ELF-1 (cell line): ENCODE measurements at places on chromosomes 5 and 9.

- no peak for DNase-seq
These were observed 39.6 kb downstream of the WNK2 start for GRCh38 chr9:93223260-93224180.

GRCh38 chr9:124054582-124055227, 43.1 kb downstream of the LHX2 start:
- DNase-seq, result peak; percentile 30

- no peak for DNase-seq
These were observed 46.7 kb downstream of the PRRC1 start for GRCh38 chr5:127564002-127564769.

DNA sequence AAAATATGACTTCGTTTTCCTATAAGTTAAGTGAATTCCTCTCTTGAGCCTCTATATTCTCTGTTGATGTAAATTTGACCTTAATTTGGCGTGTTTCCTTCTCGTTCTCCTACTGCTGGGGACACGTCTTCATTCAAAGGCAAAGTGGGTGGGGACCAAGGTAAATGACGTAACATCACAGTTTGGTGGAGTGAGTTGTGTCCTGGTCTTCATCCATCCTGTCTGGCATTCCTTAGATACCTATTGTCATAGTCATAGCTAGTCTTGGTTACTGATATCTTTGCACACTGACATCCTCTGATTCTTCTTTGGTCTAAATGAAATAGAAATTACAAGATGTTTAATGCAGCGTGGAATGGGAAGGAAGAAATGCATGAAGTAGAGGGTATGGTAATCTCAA, 108.5 kb downstream of the NNT start:
- DNase-seq, result peak; percentile 51

DNA sequence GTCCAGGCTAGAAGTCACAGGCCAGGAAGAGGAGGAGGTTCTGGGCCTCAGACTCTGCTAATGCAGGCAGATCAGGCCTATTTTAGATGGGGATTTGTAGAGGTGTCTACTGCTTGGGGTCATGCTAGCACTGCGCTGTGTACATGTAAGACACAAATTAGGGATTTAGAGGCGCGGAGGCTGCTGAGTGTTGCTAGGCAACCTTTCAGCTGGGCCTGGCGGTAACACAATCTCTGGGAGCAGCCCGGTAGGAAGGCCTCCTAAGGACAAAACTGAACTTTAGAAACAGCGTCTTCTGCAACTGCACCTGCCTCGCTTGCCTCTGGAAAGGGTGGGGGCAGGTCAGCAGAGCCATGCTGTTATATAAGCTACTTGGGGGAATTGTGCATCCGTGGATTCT, 147.9 kb downstream of the MACROH2A1 start:
- DNase-seq, result peak; percentile 1

GRCh38 chr5:68049053-68049713, 166.4 kb upstream of the PIK3R1 start:
- no peak for DNase-seq

DNA sequence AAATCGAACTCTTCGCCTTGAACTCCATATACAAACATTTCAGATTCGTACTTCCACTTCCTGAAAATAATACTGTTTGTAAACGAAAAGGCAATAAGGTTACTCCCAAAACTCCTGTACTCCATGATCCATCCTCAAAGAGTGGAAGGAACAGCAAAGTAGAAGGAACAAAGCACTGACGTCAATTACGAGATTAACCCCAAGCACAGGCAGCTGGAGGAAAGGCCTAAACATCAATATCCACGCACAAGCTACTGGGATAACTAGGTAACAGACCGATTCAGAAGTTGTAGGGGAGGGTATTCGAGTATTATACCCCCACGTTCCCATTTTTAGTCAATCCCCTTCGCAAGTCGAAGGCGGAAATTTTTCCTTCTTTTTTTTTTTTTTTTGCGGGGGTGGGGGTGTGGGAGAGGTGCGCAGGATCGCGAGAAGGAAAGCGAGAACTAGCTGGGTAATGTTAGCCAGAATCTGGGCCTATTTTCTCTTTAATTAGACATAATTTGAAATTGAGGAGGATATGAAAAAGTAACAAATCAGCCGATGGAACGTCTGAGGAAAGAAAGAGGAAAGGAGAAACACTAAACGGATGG, 909 bp downstream of the AFF4 start:
- DNase-seq, result peak; percentile 76

DNA sequence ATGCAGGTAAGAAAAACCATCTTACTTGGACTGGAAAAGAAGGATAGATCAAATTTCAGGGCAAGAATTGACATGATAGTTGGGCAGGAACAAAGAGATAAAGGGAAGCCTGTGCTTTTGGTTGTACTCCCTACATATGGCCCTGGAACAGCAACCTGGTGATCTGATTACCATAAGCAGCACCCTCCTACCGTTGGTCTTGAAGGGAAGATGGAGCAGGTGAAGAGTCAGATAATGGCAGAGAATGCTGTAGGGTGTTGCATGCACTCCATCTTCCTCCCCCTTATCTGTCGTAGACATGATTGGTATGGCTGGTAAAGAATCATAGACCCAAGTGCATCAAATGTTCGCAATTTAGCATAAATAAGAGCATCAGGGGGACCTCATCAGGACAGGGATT, 4.7 kb downstream of the IRGM start:
- no peak for DNase-seq

GRCh38 chr5:154583671-154584177, 105.7 kb upstream of the HAND1 start:
- DNase-seq, result peak; percentile 91

- DNase-seq, result no peak
These were observed 25.4 kb downstream of the CTNND2 start for GRCh38 chr5:11878814-11879213.

DNA sequence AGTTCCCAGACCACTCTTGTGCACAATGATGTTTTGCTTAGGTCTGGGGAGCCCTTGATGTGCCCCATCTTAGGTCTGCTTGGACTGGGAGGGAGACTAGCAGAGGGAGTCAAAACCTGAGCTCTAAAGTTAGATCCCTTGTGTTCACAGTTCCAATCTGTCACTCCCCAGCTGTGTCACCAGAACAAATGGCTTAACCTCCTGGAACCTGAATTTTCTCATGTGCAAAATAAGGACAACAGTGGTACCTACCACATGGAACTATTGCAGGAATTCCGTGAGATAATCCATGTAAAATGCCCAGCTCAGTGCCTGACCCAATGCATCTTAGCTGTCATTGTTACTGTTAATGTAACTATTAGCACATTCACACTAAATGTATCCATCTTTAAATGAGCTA, 45.5 kb downstream of the GALNT10 start:
- DNase-seq, result no peak

- no peak for DNase-seq
These were observed 20.4 kb downstream of the TENT4A start for GRCh38 chr5:6733411-6734242.

GRCh38 chr9:35000535-35001284, 11.2 kb downstream of the DNAJB5 start:
- peak; percentile 35 for DNase-seq

DNA sequence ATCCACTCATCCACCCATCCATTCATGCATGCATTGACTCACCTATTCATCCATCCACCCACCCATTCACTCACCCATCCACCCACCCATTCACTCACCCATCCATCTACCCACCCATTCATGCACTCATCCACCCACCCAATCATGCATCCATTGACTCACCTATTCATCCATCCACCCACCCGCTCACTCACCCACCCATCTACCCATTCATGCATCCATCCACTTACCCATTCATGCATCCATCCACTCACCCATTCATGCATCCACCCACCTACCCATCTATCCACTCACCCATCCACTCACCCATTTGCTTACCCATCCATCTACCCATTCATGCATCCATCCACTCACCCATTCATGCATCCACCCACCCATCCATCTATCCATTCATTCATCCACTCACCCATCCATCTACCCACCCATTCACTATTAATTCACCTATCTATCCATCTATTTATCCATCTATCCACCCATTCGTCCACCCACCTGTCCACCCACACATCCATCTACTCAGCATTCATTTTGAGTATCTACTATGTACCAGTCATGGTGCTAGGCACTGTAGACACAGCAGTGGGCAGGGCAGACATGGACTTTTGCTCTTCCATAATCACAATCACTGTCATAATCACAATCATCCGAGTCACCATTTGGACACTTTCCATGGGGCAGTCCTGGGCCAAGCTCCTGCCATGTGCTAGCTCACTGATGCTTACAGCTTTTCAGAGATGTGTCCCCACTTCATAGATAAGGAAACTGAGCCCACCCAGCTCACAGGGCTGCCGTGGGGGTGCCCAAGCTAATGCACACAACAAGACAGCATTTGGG, 34.4 kb downstream of the HMCN2 start:
- no peak for DNase-seq

GRCh38 chr5:138038826-138039225, 5.9 kb upstream of the FAM13B start:
- DNase-seq, result no peak

DNA sequence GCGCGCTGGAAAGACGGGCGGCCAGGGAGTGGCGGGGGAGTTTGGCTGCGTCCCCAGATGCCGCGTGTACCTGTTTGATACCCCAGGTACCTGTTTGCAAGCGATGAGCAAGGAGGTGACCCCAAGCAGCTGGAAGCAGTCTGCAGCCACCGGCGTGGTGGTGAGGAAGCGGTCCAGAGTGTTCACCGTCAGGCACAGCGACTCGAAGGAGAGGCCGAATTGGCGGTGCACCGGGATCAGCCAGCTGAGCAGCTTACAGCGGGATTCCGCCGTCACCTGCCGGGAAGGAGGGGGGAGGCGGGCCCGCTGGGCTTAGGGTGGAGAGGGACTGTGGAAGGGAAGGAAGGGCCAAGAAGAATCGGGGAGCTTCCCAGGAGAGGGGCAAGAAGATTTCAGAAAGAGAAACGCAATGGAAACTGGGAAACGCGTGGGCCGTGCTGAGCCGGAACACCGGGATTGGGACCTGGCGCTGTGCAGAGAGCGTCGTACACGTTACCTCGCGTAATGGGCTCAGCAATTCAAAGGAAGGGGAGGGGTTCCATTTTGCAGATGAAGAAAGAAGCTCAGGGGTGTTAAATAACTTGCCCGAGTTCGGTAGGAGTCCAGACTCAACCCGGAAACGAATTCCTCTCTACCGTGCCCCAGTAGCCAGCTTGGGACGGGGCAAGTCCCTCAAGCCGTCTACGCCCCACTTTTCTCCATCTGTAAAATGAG, 980 bp downstream of the CCNO start:
- peak; percentile 62 for DNase-seq

DNA sequence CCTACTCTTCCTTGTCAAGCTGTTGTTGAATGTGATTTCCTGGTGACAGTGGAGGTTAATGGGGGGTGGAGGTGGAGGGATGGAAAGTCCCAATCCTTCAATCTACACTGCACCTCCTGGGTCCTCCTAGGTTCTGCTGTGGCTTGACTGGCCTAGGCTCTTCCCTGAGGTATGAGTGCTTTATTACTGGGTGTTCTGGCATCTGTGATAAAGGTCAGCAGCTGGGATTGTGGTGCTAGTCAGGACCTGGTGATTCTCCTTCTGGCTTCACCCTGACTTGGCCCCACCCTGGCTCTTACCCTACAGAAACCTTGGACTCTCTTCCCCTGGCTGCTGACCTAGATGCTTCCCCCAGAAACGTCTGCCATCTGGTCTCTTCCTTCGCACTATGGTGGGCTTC, 194.3 kb downstream of the ARHGEF28 start:
- DNase-seq, result no peak

- no peak for DNase-seq
These were observed 10.0 kb upstream of the ATG10 start for GRCh38 chr5:81961651-81962440.

- DNase-seq, result no peak
These were observed 108.8 kb downstream of the PDE8B start for GRCh38 chr5:77319117-77319804.
